ENCODE measurements at places on chromosomes 4 and X.

DNA sequence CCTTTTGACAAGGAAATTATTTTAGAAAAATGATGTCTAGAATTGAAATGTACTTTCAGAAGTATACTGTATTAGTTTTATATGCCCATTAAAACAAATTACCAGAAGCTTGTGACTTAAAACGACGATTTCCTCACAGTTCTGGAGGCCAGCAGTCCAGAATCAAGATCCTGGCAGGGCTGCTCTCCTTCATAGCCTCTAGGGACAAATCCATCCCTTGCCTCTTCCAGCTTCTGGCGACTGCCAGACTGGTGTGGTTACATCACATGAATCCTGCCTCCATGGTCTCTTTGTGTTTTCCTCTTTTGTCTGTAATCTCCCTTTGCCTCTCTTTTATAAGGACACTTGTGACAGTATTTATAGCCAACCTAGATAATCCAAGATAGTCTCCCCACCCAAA, 97.1 kb downstream of the IQCM start:
- no peak for DNase-seq

DNA sequence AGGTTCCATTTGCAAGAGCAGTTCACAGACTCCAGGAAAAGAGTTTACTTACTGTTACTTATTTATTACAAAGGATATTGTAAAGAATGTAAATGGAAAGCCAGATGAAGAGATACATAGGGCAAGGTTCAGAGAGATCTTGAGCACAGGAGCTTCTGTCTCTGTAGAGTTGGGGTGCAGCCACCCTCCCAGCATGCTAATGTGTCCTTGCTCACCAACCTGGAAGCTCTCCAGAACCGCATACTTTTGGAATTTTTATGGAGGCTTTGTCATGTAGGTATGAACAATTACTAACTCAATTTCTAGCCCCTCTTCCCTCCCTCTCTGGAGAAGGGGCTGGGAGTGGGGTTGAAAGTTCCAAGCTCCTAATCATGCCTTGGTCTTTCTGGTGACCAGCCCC, 857.2 kb downstream of the RPA4 start:
- DNase-seq = no peak

DNA sequence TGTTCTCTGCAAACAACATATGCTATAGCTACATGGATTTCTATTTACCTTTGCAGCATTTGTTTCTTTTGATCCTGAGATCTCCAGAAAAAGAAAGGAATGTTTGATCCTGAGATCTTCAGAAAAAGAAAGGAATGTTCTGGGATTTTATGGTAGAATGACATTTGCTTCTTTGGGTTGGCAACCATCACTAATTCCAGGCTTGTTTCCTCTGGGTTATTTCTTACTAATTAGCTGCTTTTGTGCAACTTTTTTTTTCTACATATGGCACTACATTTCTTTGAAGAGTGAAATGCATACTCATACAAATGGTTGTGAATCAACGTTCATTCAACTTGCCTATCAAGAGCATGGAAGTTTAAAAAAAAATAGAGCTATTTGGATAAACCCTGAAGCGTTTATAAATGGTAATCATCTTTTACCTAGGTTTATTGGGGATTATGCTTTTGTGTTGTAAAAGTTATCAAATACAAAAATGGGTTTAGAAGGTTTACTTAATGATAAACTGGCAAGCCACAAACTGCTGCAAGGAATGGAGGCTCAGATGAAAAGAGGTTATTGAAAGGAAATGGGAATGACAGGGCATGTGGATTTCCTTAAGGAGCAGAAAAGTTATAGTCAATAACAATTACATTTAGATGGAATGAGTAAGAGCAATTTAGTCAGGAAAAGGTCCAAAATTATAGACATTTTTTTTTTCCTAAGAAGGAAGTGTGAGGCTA, 95.6 kb upstream of the PCDH18 start:
- no peak for DNase-seq

GRCh38 chrX:17968367-17968766, 107.3 kb upstream of the RAI2 start:
- DNase-seq = no peak

- DNase-seq = no peak
These were observed 213 bp downstream of the NFKB1 start for GRCh38 chr4:102501447-102501696.

DNA sequence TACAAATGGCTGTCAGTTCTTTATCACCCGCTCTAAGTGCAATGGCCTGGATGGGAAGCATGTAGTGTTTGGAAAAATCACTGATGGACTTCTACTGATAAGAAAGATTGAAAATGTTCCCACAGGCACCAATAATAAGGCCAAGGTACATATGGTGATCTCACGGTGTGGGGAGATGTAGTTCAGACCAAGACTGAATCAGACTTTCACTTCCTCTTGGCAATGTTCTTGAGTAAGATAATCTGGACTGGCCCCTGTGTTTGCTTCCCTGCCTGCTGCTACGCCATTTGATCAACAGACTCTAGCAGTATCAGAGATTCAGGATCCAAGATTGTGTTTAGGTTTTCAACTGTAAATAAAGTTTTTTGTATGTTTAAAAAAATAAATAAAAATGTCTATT, 682.2 kb upstream of the AMOT start:
- no peak for DNase-seq

GRCh38 chr4:112593438-112594133, 43.1 kb downstream of the ZGRF1 start:
- no peak for DNase-seq

GRCh38 chrX:150339736-150340135, 23.4 kb upstream of the MAMLD1 start:
- no peak for DNase-seq

GRCh38 chrX:124401696-124402095, 55.3 kb downstream of the SH2D1A start:
- DNase-seq = no peak

- no peak for DNase-seq
These were observed 2.7 kb downstream of the TMEM255A start for GRCh38 chrX:120308558-120308957.

- no peak for DNase-seq
These were observed 4.5 kb downstream of the TRIML1 start for GRCh38 chr4:188143731-188144130.

DNA sequence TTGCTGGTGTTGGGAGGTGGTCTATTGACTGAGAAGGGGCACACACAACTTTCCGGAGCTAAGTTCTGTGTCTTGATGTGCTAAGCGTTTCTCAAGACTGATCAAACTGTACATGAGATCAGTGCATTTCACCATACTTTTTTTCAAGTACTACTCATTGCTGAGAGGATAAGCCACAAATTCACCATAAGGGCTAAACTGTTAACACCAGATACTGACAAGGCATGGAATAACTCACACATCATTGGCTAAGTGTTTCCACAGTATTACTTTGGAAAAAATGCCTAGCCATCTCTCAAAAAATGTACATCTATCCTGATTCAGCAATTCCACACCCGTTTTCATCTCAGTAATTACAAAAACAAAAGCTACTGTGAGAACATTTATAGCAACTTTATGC, 13.0 kb downstream of the RBMX start:
- DNase-seq = no peak

DNA sequence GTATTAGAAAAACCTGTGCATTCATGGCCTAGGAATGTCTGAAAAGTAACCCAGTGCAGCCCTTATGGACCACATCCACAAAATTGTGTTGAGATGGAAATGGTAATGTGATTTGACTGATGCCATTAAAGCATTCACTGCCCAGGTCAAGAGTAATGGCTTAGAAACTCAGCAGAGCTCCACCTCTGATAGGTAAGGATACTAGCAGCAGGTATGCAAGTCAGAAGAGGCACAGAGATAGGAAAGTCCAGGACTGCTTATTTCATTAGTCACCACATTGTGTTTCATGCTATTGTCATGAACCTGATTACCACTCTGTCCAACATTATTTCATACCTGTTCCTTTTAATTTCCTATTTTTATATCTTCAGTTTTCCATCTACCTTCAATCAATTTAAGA, 2042.2 kb downstream of the ARAP2 start:
- no peak for DNase-seq

DNA sequence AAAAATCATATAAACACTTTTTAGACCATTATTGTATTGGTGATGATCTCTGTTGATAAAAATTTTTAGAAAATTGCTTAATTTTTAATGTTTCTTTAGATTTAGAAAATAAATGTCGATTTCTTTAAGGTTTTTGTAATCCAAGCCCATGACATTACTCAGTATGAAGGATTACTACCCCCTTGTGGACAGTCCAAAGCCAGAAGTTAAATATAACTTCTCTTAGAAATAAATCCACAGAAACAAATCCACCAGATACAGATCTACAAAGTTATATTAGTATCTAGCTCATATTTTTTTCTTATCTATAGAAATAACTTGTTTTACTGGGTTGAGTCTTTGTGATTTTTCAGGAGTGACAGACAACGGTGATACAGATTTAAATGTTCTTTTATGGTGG, 18.9 kb downstream of the TIFA start:
- DNase-seq = no peak

GRCh38 chr4:18291256-18291655, 269.7 kb upstream of the LCORL start:
- no peak for DNase-seq

GRCh38 chr4:5563856-5564255, 144.5 kb downstream of the EVC2 start:
- no peak for DNase-seq

DNA sequence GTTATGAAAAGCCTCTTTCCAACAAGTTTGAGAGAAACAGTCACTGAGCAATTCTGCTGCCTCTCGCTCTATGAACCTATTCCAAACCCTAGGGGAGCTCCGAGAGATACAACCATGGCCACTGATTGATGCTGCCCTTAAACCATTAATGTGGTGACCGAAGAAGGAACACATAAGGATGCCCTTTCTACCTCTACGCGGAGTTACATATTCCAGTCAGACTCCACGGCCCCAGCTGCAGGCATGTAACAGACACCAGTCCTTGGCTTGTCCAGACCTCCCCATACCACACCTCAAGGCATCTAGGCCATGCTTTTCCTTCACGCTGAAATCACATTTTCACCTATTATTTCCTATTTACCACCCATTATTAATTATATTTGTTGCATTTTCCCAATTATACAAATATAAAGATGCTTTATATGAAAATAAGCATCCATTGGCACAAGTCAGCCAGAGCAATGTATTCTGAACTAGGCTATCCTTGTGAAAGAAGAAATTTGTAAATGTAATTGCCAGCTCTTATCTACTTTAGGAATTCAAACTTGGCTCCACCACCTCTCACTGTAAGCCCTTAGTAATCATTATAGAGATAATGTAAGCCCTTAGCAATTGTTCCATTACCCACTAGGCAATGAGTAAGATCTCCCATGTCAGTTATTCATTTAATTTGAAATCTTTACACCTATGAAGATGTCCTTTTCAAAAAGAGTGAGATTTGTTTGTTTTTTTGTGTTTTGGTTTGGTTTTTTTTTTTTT, 338.4 kb downstream of the NR3C2 start:
- no peak for DNase-seq

- DNase-seq = no peak
These were observed 15.6 kb downstream of the RBM41 start for GRCh38 chrX:107102980-107103379.

- no peak for DNase-seq
These were observed at the start of gene PPARGC1A for GRCh38 chr4:23889814-23890341. Gene PPARGC1A, minus strand, starts transcription at chr4:23890047. Its CDS starts 90 bp downstream, at chr4:23889957.

- no peak for DNase-seq
These were observed 54.4 kb downstream of the PGRMC1 start for GRCh38 chrX:119290476-119290875.

GRCh38 chrX:21725916-21726315, 32.0 kb downstream of the SMPX start:
- no peak for DNase-seq

GRCh38 chr4:154954117-154954516, 173.0 kb downstream of the RBM46 start:
- no peak for DNase-seq

- DNase-seq = no peak
These were observed 60.2 kb downstream of the METTL14 start for GRCh38 chr4:118745357-118745756.

DNA sequence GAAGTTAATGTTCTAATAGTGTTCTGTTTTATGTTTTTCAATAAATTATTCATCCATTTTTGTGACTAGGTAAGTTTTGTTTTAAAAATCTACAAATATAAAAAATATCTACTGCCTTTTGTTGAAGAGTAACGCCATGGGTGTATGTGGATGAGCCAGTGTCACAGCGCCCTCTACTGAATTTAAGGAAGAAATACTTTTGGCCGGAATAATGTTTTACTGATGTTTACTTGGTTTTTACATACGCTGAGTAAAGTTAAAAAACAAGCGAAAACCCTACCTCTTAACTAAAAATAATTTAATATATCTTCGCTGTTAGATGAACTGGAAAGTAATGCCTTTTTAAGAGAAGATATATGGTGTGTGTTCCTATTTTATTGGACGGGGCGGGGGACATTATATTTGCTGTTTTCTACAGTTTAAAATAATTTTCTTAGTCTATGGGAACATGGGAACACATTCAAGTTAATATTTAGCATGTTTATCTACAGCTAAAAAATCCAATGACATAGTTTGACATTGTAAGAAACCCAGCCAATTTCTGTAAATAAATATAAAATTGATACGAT, 86.1 kb downstream of the CPE start:
- DNase-seq = no peak

DNA sequence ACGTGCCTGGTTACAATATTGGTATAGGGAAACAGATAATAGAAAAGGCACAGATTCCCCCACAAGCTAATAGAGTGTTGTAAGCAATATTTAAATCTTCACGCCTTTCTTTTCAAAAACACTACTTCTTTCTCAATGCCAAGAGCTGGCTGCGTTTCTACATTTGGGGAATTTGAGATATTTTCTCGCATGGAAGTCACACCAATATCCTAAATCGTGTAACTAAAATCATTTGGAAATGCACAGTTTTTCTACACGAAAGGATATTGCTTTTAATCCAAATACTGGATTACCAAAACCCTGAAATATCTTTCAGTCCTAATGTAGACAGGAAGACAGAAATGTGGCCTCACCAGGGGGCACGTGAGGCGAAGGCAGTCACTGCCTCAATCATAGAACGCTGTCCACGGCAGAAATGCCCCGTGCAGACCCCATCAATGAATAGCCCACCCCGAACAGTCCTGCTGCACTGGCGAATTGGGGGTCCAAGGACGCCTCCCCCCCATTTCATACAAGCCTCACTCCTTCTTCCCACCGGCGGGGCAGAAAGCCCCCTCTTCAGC, 106.6 kb downstream of the NSUN7 start:
- DNase-seq = no peak

DNA sequence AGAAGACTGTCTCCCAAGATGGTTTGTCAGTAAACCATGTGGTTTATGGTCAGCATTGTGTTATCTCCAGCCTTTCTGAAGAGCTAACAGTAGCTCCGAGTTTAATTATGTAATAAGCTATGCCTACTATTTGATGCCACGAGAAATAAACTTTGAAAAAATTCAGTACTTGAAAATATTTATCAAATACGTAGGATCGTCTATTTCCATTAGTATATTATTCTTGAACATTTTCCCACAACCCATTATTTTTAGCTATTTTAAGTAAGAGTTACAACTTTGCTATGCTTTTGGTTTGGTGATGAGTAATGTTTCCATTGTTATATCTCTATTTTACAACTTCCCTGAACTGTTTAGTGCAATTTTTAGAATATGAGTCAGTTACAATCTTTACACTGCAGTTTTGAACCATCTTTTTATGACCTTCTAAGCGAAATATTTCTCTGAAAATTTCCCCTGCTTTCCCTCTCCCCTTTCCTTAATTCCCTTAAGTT, 44.5 kb upstream of the TRIM2 start:
- DNase-seq = no peak
